ENCODE measurements at places on chromosomes 6 and 20.
A peak's percentile ranks its signal among the peaks of the same experiment; 100 is the strongest.

DNA sequence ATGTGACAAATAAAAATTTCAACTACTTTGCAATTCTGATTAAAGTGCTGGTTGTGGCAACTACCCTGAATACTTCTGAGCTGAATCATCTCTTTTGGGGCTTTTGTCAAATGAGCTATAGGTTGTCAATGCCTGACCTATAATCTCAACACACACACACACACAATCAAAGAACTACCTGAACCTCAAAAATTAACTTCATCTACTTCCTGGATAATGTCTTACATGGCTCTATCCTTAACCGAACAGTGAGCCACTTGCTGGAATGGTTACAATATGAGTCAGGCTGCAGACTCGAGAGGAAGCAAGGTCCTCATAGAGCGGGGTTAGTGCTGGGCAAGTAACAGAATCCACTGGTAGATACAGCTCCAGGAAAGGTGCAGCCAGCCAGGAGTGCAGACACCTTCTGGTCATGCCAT is 70.6 kb upstream of the DST start:
- no peak for DNase-seq

DNA sequence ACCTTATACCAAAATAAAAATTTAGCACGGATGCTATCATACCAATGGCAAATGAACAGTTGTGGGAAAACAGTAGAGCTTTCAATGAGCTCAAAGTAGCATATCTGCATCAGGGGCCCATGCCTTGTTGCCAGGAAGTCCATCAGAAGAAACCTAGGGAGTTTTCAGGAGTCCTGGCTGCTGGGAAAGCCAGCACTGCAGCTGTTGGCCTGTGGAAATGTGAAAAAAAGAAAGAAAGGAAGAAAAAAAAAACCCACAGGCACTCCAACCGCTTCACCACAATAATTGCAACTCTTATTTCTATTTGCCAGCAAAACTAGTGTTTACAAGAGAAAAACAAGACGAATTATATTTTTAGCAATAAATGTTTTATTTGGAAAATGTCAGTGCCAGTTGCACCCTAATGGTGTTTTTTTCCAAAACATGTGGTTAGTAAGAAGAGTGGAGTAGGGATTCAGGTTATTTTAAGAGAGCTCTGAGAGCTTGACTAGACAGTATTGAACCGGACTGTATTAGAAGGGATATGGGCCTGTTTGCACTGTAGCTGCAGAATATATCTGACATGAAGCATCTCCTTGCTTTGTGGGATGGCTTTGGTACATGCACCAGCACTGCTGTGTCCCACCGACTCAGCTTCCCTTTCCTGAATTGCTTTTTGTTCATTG is 137.3 kb downstream of the CCDC170 start:
- no peak for DNase-seq

- DNase-seq: no peak
Measured at GRCh38 chr6:113350461-113350860, 506.7 kb upstream of the MARCKS start.

GRCh38 chr6:37535759-37536490 is 36.2 kb upstream of the CCDC167 start:
- DNase-seq: no peak

DNA sequence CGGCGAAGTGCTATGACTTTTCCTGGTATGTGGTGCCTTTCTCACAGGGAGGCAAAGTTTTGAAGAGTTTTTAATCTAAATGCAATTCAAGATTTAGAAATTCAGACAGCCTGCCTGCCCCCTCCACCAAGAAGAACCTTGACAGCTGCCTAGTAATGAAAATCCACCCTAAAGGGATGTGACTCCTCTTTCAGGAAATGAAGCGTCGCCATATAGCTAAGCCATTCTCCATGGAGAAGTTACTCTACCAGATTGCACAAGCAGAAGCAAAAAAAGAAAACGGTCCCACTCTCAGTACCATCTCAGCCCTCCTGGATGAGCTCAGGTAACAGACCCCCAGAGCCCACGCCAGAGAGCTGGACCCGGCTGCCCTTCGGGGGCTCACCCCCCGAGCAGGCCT is 150.1 kb downstream of the DTNBP1 start:
- no peak for DNase-seq

DNA sequence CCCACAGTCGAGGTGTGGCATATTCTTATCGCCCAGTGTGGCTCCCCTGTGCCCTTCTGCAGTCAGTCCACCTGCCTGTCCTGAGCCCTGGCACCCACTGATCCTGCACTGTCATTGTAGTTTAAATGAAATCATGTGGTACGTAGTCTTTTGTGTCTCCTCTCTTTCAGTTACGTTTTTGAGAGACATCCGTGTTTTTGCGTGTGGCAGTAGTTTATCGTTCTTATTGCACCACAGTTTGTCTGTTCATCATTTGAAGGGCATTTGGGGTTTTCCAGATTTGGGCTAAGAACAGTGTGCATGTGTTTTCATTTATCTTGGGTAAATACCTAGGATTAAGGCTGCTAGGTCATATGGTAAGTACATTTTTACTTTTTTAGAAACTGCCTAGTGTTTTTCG is 49.3 kb downstream of the SPATA2 start:
- DNase-seq: peak; percentile 50

- DNase-seq: no peak
Measured at GRCh38 chr6:150029749-150030148, 4.4 kb upstream of the RAET1L start.

GRCh38 chr6:131469130-131469529 is 103.9 kb upstream of the ARG1 start:
- DNase-seq: no peak

GRCh38 chr6:111979633-111980032 is 74.3 kb upstream of the CCN6 start:
- no peak for DNase-seq

GRCh38 chr6:39695447-39695846 is 29.8 kb downstream of the KIF6 start:
- no peak for DNase-seq

- no peak for DNase-seq
Measured at GRCh38 chr20:56352345-56353055, 6.3 kb upstream of the FAM210B start.
